ENCODE measurements at places on chromosomes 1 and 21.

GRCh38 chr1:238191170-238191569, 300.4 kb upstream of the ZP4 start:
- no peak for DNase-seq

DNA sequence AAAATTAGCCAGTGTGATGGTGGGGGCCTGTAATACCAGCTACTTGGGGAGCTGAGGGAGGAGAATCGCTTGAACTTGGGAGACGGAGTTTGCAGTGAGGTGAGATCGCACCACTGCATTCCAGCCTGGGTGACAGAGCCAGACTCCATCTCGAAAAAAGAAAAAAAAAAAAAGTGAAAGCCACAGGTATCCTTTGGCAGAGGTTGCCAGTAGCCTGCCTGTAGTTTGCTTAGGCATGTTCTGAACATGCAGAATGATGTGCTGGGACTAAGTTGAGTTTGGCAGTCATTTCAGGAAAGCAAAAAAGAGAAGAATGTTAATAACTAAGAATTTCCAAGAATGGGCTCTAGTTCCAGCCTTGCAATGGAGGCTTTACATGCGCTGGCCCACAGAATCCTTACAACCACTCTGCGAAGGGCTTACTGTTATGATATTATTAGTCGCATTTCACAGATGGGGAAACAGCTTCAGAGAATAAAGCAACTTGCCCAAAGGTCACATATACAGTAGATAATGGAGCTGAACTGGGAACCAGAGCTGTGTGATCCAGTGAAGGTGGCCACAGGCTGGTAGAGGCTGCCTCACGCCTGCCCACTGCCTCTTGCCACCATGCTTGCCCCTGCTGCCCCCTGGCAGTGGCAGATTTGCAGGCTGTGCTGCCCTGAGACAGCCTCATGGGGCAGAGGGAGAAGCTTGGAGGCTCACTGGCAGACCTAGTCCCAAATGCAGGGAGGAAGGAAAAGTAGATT, 66.5 kb upstream of the LYST start:
- no peak for DNase-seq

DNA sequence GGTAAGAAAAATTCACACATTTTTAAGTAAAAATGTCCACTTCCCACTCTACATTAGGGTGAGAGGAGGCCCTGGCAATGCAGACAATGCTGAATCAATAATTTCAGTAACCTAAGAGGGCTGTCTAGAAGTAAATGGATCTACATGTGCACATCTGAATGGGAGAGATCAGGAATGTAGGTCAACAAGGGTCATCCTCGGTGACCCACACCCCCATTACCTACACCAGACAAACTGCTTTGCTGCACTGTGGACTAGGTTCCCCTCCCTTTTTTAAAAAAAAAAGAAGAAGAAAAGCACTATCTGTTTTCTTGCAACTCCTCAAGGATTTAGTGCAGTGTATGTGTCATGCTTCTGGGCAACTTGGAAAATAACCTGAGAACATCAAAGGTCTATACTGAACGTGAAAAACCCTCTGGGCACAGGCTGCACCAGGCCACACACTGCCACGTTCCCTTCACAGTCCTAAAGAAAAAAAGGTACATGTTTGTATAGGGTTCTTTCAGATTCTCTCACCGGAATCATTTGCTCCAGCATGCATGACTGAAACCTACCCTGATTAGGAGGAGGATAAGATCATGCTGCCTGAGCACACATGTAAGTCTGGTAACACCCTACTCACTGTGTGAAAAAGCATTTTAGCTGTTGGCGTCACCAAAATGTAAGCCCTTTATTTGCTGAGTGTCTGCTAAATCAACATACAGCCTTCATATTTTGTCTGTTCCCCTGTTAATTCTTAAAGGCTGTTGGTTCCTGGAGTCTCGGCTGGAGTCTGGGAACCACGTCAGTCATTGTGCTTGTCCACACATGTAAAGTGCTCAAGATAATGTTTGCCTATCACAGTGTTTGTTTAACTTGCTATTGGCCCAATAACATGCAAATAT, 341.0 kb downstream of the SMYD3 start:
- DNase-seq = no peak

GRCh38 chr1:228986093-228986904, 251.0 kb downstream of the RHOU start:
- no peak for DNase-seq

GRCh38 chr1:245872475-245872874, 634.6 kb downstream of the SMYD3 start:
- DNase-seq = no peak

DNA sequence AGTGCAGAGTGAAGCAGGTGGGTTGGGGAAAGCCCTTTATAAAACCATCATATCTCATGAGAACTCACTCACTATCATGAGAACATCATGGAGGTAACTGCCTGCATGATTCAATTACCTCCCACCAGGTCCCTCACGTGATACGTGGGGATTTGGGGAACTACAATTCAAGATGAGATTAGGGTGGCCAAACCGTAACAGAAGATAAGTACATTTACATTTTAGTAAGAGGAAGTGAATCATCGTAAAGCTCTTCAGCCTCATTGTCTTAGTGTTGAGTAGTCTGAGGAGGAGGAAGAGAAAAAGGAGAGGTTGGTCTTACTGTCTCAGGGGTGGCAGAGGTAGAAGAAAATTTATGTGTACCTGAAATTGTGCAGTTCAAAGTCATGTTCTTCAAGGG, 1053.4 kb upstream of the ADGRL4 start:
- DNase-seq = no peak

- no peak for DNase-seq
Measured at GRCh38 chr1:226995365-226996332, 55.6 kb downstream of the COQ8A start.

DNA sequence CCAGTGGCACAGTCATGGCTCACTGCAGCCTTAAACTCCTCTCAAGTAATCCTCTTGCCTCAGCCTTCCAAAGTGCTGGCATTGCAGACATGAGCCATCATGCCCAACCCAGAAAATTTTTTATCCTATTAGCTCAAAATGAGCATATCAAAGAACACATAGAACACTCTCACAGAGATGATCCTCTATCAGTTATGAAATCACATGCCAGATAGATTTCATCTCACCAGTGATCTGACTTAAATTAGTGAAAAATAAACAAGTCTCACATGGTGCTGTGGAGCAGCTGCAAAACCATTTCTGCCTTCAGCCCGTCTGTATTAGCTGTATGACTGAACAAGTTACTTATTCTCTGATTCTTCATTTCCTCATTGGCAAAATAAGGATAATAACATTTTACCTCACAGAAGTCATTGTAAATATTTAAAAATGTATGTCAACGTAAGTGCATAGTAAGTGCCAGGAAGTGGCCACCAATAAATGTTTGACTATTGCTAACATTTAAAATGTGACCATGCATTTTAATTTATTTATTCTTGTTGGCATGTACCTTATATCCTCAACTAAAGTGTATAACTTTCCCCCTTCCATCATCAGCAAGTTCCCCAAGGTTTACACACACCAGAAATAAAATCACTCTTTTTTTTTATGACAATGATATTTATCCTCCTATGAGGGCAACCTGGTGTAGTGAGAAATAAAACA, 29.0 kb upstream of the SLC19A2 start:
- no peak for DNase-seq

DNA sequence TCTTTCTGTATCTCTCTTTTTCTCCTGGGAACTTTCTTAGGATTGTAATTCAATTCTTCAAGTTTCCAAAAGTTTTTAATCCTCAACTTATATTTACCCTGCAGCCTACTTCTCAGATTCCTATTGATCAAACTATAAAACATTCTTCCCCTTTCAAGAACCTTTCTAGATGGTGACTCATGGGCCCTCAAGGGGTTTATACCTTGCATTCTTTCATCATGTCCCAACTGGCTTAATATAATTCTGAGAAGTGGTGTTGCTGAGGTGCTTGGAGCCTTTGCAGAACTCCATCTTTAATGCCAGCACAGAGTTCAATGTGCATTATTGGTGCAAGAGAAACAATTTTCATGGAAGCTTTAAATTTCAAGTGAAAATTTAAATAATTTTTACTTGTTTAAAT, 273.4 kb downstream of the VAV3 start:
- no peak for DNase-seq

GRCh38 chr1:51572365-51572764, 44.5 kb upstream of the OSBPL9 start:
- no peak for DNase-seq

- DNase-seq = no peak
Measured at GRCh38 chr1:52683367-52683940, 14.7 kb downstream of the COA7 start.

DNA sequence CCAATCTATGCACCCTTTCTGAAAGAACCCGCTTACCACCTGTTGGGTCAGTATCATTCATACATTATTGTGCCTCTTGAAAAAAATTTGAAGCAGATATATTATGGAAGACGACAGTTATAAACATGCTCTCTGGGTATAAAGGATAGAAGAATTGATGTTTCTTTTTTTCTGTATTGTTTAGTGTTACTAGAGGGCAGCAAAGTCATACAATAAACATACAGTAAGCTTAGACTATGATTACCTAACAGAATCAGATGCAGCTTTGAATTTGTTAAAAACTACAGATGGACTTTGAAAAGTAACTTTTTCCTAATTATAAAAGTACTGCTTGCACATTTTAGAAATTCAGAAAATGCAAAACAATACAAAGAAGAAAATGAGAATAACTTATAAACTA, 11.1 kb upstream of the PAXBP1 start:
- no peak for DNase-seq

GRCh38 chr1:81937791-81938450, 137.2 kb downstream of the ADGRL2 start:
- DNase-seq = no peak

GRCh38 chr1:98386675-98387440, 274.7 kb upstream of the SNX7 start:
- DNase-seq = no peak

DNA sequence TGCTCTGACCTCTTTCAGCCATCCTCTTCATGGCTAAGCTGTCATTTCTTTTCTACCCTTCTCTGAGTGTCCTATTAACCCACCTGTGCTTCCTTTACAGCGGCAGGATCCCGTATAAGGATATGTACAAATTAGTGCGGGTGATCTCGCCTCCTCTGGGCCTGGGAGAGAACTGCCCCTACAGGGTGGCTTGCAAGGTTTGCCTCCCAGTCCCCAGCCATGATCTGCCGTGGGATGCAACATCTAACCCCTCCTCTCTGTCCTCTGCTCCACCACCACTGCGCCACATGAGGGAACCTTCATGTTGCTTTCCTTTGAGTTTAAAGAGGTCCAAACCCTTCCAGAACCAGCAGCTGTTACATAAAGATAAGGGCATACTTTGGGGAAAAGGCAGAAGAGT, 282.2 kb downstream of the ZNF648 start:
- no peak for DNase-seq

GRCh38 chr1:228393268-228393701, 13.3 kb downstream of the TRIM11 start:
- DNase-seq = no peak
